CMK (cell line): ENCODE measurements at places on chromosomes 2 and 18.

GRCh38 chr2:170313347-170313991 is 135.5 kb downstream of the MYO3B start:
- DNase-seq: no peak

DNA sequence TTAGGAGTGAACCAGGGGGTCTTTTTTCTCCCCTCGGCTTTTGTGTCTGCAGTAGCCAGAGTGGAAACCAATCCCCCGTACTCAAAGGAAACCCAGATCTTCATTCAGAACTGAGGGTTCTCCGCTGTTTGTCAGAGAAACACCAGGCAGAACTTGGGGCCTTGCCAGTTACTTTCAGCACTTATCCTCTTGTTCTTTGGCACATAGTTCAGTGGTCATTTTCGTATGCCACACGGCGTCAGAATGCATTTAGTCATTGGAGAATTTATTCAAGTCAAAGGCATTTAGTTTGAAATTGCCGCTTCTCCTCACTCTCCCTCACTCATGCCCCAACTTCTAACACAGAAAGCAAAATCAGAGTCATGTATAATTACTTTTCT is 102.9 kb downstream of the CABLES1 start:
- no peak for DNase-seq

DNA sequence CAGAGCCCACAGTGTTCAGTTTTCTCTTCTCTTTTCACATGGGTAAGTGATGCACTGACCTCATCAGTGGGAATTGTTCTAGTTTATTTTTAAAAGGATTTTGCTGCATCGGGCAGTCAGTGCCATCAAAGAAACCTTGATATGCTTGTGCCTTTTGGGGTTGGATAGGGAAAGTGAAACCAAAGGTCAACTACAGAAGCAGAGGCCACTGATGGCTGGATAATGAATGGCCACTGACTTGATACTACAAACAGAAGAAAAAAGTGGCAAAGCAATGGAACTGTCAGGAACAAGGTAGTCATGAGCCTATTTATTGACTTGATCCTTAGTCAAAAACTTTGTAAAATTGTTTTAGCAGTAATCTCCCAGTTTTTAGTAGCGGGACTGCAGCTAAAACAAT is 636.3 kb upstream of the ZEB2 start:
- no peak for DNase-seq

DNA sequence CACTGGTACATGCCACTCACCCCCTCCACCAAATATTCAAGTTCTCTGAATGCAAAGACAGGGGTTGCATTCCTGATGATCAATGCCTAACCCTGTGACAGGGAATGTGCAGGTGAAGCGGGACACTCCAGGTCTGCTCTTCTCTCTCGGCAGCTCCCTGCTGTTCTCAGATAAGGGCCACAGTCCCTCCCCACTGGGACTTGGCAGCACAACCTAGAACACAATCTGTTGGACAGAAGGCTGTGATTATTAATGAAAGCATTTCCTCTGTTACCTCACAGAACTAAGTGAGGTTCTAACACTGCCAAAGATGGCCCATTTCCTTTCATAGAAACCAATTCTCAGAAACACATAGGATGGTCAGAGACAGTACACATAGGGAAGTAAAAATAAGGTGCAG is 42.7 kb downstream of the VSNL1 start:
- DNase-seq: no peak

DNA sequence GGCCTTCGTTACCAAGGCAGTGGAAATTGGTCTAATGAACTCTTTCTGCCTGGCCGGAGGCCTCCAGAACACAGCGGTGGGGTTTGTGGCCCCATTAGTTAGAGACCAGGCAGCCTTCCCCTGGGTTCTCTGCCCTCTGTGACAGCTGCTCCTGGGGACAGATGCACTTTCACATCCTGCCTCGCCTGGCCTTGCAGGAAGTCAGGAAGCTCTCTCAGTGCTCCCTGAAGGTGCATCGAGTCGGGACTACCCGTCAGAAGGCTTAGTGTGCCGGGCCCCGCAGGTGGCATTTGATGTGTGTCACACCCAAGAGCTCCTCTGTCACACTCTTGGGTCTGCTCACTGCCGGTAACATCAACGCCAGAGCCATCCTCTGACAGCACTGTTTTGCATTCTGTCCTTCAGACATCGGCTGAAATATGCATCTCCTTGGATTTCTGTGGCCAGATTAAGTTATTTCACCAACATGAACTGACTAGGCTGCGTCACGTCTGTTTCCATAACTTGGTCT is 158.3 kb downstream of the LDLRAD4 start:
- DNase-seq: no peak

- DNase-seq: no peak
Observed at GRCh38 chr2:61357681-61358080, 113.2 kb downstream of the USP34 start.

DNA sequence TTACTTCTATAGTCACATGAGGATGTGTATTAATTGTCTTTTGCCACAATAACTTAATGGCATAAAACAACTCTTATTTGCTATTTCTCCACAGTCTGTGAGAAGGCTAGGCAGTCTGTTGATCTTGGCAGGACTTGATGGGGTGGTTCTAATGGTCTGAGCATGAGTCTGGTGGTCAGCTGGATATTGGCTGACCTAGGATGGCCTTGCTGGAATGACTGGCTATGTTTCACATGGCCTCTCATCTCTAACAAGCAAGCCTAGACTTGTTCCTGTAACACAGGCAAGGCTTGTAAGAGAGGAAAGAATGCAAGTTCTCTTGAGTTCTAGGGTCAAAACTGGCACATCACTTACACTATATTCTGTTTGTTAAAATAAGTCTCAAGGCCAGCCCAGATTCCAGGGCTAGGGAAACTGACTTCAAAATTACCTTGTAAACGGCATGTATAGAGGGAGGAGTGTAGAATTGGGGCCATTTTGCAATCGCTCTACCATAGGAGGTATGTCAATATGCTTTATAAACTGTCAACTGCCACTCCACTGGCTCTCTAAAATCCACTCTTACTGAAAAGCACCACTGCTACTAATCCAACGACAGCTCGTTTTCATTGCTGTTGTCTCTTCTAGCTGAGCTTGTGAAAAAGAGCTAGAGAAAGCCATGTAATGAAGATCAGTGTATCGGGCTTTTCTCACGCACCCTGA is 325.0 kb upstream of the PKDCC start:
- no peak for DNase-seq

- DNase-seq: no peak
Observed at GRCh38 chr2:7102826-7103225, 185.6 kb downstream of the RNF144A start.

GRCh38 chr2:1979138-1979537 is 234.8 kb upstream of the PXDN start:
- DNase-seq: no peak

DNA sequence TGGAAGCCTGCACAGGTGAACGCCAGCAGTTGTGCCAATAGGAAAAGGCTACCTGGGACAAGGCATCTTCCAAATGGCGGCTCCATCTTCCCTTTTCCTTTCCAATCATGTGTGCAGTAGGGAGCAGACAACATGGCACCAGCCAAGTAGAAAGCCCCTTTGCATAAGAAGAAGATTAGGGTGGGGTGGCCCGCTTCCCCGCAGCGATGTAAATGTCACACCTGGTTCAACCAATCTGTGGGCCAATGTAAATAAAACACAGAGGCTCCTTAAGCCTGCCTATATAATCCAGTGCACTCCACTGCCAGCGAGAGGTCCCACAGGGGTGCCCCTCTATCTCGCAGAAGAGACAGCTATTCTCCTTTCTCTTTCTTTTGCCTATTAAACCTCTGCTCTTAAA is 468.4 kb upstream of the CRIM1 start:
- DNase-seq: no peak

GRCh38 chr2:107556038-107556627 is 270.6 kb upstream of the RGPD4 start:
- no peak for DNase-seq

GRCh38 chr2:60780721-60781120 is 24.7 kb downstream of the PAPOLG start:
- no peak for DNase-seq

GRCh38 chr2:240518981-240519380 is 38.8 kb downstream of the ANKMY1 start:
- no peak for DNase-seq

DNA sequence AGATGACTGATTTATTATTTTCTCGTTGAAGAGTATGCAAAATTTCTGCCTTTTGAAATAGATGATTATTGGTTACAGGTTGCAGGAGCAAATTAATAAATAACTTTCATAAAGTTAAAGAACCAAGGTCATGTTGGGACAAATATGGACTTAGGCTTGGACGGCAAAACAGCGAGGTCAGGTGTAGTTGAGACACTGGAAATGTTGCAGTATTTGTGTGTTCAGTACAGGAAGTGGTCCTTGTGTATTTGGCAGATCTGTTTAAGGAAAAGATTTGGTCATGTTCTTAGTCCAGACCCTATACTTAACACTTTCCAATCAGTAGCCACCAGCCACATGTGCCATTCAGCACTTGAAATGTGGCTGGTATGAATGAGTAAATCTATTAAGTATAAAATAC is 486.5 kb downstream of the TDRD15 start:
- no peak for DNase-seq

DNA sequence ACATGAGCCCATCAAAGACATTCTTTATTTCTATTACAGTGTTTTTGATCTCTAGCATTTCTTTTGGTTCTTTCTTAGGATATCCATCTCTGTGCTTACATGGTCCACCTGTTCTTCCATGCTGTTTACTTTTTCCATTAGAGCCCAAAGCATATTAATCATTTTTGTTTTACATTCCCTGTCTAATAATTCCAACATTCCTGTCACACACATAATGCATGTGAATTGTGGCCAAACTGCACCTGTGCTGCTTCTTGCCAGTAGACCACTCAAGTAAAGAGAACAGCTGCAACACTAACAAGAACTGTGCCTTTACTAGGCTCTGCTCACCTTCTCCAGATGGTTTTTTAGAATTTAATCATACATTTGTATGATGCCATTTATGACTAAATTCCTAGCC is 103.0 kb downstream of the PTH2R start:
- no peak for DNase-seq

- no peak for DNase-seq
Observed at GRCh38 chr2:156526950-156527636, 90.9 kb downstream of the GPD2 start.

GRCh38 chr18:59041819-59042815 is 97.6 kb upstream of the SEC11C start:
- DNase-seq: no peak

DNA sequence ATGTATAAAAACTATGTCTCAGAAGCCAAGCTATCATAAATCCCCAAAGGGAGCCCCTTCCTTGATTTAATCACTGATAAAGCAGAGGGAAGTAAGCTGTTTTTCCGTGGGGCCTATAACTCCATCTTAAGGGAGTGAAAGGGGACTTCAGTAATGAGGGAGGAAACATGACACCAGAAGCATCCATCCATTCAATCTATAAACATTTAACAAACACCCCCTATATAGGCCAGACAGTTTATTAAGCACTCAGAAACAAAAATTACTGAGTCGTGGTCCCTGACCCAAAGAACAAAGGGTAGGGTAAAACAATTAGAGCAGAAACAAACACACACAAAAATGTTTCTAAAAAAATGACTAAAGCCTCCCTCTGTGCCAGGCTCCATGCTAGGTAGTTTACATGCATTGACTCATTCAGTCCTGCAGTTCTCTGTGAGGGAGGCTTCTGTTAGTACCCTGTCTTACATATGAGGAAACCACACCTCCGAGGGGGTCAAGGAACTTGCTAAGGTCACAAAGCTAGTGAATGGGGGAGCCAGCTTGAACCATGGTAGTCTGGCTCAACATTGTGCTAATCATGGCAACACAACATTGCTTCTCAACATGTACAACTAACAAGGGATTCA is 472.1 kb downstream of the CDH2 start:
- no peak for DNase-seq

GRCh38 chr2:71554028-71554705 is 100.8 kb downstream of the DYSF start:
- no peak for DNase-seq

GRCh38 chr2:168853471-168853870 is 36.8 kb downstream of the SPC25 start:
- no peak for DNase-seq

DNA sequence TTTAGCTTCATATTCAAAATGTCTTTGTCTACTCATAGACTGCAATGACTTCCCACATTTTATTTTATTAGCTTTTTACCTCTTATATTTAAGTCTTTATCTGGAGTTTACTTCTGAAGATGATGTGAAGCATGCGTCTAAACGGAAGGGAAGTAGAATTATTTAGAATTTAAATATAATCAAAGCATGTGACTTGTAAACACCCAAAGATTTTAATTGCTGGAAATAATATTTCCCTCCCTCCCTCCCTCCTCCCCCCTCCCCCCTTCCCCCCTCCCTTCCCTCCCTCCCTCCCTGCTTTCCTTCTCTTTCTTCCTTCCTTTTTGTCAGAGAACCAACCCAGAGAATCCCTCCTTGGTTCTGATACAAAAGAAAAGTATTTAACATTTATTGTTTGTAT is 2.1 kb upstream of the LANCL1 start:
- DNase-seq: no peak

DNA sequence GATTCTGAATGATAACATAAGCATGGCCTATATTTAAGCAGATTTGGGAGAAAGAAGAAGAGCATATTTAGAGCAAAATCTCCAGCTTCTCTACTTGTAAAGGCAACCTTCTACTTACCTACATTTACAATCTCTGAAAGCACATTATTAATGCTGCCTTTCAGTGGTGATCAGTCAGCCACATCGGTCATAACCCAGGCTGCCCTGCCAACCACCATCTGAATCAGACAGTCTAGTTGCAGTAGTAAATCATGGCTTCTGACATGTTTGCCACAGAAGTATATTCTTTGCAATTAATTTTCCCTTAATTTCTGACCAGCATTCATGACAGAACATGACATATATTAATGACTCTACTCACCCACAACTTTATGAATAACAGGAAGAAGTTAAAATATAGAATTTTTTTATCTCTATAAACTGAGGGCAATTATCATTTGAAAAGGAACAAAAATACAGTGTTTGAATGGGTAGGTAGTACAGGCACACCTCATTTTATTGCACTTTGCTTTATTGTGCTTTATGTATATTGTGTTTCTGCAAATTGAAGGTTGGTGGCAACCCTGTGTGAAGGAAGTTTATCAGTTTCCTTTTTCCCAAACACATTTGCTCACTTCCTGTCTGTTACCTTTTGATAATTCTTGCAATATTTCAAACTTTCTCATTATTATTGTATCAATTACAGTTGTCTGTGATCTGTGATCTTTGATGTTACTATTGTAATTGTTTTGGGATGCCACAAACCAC is 531.6 kb upstream of the CHAC2 start:
- DNase-seq: no peak

- no peak for DNase-seq
Observed at GRCh38 chr2:180122874-180123273, 115.8 kb upstream of the CWC22 start.

- no peak for DNase-seq
Observed at GRCh38 chr18:600107-600506, 3.3 kb downstream of the CLUL1 start.

- no peak for DNase-seq
Observed at GRCh38 chr18:63878343-63878742, 9.2 kb upstream of the SERPINB2 start.
